Heart right ventricle (tissue), 16 donors: ENCODE measurements at places on chromosomes 6 and 20. TPM values are rescaled to one million over a fixed set of nuclear protein-coding genes. Genes with fewer than 3 reads are reported as not detected.

GRCh38 chr20:12762725-12763124 is 246.0 kb upstream of the SPTLC3 start:
- no peak for DNase-seq

DNA sequence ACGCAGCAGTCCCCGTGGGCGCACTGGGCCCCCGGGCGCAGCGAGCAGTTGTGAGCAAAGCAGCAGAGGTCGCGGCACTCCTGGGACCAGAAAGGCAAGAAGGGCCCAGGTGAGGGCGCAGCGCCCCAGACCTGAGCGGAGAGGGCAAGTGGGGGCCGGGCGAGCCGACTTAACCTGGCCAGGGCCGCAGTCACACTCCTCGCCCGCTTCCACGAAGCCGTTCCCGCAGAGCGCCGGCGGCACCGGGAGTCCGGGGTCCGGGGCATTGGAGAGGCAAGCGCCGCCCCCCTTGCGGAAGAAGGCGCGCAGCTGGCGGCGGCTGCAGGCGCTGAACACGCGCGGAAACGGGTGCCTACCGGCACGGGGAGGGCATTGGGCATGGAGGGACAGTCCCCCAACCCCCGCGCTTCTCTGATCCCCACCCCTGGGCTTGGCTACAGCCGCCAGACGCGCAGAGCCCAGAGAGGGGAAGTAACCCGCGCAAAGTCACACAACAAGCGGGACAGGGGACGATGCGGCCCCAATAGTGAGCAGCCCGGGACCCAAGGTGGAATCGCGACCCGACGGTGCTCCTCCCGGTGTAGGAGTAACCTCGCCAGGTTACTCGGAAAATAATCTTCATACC is 9.2 kb downstream of the ADAM33 start:
- DNase-seq, result no peak

DNA sequence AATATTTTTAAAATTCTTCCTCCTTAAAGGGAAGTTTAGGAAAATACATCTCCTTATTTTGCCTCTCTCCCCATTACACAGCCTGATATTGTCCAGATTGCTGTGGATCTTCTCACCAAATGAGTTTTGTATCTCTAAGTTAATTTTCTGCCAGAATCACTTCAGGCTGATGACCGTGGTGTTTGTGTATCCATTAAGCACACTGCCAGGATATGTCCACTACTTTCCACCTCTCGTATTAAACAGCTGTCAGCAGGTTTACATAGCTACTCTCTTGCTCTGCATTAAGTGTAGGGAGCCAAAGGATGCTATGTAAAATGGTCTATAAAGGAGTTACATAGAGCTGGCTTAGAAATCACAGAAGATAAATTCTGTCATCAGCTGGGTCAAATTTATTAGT is 201.1 kb downstream of the ZFAND3 start:
- no peak for DNase-seq

DNA sequence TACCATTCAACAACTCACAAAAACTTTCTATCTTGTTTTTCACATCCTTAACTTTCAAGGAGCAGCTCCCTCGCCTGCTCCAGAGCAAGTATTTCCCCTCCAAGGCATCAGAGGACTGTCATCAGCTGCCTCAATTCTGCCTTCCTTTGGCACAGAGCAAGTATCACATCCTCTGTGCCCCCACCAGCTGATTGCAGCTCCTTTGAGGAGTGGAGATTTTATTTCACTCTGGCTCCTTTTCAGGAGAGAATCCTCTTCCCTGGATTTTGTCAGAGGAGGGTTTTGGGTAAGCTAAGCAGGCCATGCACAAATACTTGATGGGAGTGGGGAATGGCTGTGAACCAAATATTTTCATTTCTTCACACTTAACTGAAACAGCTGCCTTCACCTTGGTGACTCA is 610.5 kb upstream of the FLRT3 start:
- no peak for DNase-seq

DNA sequence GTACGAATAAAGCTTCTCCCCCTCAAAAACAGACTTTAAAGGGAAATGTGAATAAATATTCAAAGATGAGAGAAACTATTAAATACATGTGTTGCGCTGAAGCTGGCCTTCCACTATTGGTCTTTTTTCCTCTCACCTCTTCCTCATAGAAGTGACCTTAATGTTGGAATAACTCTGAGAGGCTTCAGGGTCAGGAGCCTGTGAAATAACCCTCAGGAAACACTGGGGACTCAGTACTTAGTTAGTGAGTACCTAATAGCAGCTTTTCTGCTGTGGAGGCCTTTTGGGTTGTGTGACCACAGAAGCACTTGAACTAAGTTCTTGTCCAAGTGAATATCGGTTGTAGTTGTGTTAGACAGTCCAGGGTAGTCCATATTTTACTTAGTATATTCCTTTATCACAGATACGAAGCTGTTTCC is 799 bp upstream of the SHPRH start:
- DNase-seq, result no peak

DNA sequence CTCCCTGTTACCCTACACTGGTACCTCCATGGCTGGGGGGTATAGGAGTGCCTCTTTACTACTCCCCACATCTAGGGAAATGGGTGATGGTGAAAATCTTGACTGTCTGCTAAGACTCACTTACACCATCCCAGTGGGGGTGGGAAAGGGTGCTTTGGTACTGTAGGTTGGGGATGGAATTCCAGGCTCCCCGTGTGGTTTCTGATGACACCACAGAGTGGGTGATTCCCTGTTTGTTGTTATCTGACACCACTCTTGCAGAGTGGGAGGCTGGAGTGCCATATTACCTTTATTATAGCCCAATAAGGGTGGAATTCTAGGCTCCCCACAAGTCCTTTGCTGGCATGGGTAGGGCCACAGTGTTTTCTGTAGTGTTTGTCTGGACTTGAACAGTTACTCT is 264.6 kb upstream of the MAN1A1 start:
- no peak for DNase-seq

- DNase-seq, result no peak
Observed at GRCh38 chr20:11993886-11994461, 76.3 kb downstream of the BTBD3 start.

- DNase-seq, result no peak
Observed at GRCh38 chr6:53424976-53425718, 76.4 kb upstream of the ELOVL5 start.

DNA sequence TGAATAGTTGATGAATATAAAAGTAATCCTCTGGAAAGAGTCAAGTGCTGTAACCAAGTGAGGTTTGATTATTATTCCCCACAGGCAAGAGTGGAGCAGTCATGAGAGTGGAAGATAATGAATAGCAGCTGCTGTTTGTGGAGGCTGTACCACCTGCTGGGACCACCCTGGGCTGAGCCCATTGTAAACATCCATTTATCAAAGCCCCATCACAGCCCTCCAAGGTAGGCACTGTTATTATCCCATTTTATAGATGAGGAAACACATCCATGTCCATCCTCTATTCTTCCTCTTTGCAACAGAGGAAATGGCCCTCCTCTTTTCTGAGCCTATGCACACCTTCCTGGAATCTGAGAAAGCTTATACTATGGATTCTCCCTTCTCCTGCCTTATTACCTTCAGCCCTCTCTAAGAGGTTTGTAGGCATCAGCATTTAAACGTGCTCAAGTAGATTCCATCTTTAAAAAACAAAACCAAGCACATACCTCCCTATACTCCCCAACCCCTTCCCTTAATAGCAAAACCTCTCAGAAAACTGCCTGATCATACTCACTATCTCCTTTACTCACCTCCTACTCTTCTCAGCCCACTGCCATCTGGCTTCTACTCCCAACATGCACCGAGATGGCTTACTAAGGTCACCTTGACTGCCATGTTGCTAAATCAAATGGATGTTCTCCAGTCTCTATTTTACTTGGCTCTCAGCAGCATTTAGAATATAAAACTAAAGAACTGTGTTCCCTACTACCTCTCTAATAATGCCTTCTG is 37.1 kb downstream of the CDH22 start:
- DNase-seq, result no peak

- no peak for DNase-seq
Observed at GRCh38 chr20:10846766-10847165, 173.0 kb upstream of the JAG1 start.

DNA sequence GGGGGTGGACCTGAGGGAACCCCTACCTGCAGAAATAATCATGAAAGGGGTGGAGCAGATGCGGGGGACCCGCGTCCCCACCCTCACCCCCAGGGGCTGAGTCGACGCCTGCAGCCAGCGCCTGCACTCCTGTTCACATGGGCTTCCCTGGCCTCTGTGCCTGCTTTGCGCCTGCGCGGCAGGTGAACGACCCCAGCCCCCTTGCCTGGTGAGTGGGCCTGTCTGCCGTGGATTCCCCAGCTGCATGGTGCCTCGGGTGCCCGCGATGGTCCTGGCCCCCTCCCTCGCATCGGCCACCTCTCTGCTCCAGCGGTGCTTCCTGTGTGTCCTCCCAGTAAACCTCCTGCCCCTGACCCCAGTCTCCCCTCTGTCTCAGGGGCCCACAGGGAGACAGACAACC is 18.8 kb upstream of the NTSR1 start:
- DNase-seq, result no peak

DNA sequence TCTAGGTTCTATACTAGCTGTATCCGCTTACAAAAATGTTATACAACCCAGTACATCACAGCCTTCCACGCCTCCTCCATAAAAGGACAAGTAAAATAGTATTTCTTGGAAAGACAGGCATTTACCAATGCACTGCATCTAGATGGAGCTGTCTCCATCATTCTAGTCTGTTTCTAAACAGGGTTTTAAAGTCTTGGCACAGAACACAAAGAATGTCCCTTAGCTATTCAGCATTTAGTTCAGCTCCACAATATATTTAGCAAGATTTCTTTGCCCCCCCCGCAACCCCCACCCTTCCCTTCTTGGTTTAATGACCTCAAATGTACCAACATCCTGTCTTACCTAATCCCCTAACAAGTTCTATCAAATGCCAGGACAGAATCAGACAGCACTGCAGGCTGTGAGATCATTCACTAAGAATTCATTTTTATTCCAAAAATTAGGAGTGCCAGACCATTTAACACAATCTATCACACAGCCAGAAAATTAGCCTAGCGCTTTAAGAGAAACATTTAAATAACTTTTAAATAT is 198.6 kb downstream of the BACH2 start:
- DNase-seq, result peak; percentile 17

- DNase-seq, result peak; percentile 26
Observed at GRCh38 chr6:151044465-151045441, 179.3 kb downstream of the MTHFD1L start.

DNA sequence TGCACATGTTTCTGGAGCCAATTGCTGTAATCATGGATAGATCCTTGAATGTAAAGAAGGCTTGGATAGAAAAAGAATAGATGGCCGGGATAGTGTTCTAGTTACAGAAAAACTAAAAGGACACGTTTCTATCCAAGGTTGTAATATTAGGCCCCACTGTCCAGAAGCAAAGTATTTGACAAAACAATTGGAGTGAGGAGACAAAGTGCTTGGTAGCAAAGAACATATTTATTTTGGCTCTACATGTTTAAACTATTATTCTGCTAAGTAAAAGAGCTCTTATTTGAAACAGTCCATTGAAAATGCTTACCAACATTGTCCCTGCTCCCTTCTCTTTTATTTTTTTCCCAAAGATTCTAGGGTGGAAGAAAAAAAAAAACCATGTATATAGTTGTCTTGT is 94.4 kb downstream of the MYO6 start:
- DNase-seq, result no peak

GRCh38 chr20:12554426-12554825 is 454.3 kb upstream of the SPTLC3 start:
- DNase-seq, result no peak

DNA sequence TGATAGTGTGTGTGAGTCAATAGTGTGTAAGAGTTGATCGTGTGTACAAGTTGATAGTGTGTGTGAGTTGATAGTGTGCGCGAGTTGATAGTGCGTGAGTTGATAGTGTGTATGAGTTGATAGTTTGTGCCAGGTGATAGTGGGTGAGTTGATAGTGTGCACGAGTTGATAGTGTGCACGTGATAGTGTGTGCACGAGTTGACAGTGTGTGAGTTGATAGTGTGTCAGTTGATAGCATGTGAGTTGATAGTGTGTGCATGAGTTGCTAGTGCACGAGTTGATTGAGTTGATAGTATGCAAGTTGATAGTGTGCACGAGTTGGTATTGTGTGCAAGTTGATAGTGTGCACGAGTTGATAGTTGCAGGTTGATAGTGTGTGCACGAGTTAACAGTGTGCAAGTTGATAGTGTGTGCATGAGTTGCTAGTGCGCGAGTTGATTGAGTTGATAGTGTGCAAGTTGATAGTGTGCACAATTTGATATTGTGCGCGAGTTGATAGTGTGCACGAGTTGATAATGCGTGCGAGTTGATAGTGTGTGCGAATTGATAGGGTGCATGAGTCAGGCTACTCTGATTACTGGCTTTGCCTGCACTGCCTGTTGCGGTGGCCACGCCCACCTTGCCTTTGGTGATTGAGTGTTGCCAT is 35.8 kb upstream of the IYD start:
- DNase-seq, result no peak

DNA sequence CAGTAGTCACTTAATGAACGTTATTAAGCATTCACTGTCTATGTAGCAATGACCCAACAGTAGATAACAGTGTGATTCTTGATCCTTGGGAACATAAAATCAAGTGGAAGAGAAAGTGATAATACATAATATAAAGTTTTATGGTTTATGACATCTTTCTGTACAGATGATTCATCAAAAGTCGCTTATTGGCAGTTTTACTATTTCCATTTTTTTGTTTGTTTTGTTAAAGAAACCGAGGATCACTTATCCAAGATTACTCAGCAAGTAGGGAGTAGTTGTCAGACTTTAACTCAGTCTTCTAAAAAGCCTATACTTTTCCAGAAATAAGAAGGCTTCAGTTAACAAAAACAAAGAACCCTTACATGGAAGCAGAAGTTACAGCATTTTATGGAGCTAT is 260.8 kb downstream of the ZFAND3 start:
- DNase-seq, result no peak

- DNase-seq, result no peak
Observed at GRCh38 chr6:22437665-22438064, 131.7 kb upstream of the HDGFL1 start.

GRCh38 chr6:16129623-16130401 is 926 bp downstream of the MYLIP start:
- no peak for DNase-seq

DNA sequence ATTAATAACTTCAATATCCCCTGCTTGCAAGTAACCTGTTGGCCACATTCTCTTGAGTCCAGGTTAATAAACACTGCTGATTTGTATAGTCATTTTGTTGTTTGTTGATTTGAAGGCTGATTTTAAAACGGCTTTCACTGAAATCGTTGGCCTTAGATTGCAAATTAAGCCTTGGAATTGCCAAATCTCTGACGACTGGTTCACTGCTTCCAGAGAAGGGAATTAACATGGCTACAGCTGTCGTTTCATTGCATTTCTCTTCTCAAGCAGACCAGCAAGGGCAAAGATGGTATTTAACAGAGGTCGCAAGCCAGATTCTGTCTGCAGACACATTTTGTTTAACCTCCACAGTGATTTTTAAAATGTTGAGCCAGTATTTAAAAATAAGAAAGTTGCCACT is 470.9 kb downstream of the TFAP2A start:
- no peak for DNase-seq

The NKAIN4 gene
- total RNA-seq, result not detected

The PDE10A gene
- total RNA-seq, result 15.4 TPM

The DDO gene
- total RNA-seq, result 17.8 TPM

The CDSN gene
- not detected for total RNA-seq

The CYP24A1 gene
- not detected for total RNA-seq

The SMAP1 gene
- total RNA-seq, result 33.6 TPM

The QRSL1 gene
- 12.4 TPM for total RNA-seq

The SLC22A3 gene
- total RNA-seq, result 1.00 TPM

The HLA-DRB5 gene
- 14.1 TPM for total RNA-seq

The GPR6 gene
- not detected for total RNA-seq

The MYCT1 gene
- total RNA-seq, result 18.7 TPM

The RIPPLY2 gene
- total RNA-seq, result not detected

The MRPS10 gene
- total RNA-seq, result 75.3 TPM
